ENCODE measurements at places on chromosomes 4 and X. TPM values are rescaled to one million over a fixed set of nuclear protein-coding genes. Genes with fewer than 3 reads are reported as not detected.

GRCh38 chr4:168221301-168221700, 97.3 kb downstream of the DDX60 start:
- DNase-seq, result no peak

- peak; percentile 92 for DNase-seq
These were observed 337 bp downstream of the STIM2 start for GRCh38 chr4:26860922-26861433.

DNA sequence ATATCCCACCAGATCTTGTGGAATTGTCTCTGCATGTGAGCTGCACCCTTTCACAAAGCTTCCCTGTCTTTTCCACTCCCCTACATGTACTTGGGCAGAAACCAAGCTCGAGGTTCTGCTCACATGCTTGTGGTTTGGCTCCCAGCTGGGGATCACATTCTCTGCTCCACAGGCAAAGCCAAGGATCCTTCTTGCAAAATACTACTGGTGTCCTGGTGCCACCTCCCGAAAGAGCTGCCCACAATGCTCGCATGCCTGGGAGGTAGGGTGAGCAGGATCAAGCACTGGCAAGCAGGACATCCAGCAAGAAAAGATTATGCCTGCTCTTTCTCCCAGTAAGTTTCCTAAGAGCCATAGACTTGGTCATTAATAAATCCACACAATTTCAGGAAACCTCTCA, 45.1 kb upstream of the PPARGC1A start:
- DNase-seq, result peak; percentile 91

DNA sequence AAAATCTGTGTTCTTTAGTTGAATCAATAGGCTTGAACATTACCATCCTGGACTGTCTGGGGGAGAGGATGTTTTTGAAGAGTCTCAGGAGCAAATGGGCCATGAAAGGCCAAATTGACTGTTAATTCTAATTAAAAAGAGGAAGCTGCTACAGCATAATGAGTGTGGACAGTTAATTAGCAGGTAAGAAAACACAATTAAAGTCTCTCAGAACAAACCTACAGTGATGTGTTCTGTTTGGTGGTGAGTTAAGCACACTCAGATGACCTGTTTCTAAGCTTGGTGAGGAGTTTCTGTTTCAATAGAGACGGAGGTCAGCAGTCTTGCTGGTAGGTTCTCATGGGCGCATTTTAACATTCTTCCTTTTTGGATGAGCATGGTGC, 68.1 kb downstream of the DRD5 start:
- DNase-seq, result no peak

GRCh38 chr4:109444182-109444844, 10.7 kb downstream of the SEC24B start:
- DNase-seq, result no peak

- no peak for DNase-seq
These were observed 252.9 kb upstream of the CXXC4 start for GRCh38 chr4:104747635-104748034.

DNA sequence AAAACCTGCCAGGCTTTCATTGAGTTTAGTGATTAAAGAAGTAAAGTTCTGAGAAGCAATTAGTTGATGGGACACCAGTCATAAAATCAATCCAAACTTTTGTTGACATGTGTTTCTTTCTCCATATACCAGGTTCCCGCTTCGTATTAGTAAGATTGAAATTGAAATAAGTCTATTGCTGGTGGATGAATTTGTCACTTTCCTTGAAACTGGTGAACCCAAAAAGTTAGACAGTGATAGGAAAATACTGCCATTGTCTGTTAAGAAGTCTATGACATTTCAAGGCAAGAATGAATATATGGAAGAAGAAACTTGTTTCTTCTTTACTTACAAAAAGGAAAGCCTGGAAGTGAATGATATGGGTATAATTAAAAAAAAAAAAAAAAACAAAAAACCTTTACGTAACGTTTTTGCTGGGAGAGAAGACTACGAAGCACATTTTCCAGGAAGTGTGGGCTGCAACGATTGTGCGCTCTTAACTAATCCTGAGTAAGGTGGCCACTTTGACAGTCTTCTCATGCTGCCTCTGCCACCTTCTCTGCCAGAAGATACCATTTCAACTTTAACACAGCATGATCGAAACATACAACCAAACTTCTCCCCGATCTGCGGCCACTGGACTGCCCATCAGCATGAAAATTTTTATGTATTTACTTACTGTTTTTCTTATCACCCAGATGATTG, at the start of gene CD40LG:
CD40LG (plus strand) TSS at position 482 of the 684 bp plus-strand sequence; CDS start at position 573, 91 bp downstream.
- DNase-seq, result no peak

- no peak for DNase-seq
These were observed 107.3 kb downstream of the AMMECR1 start for GRCh38 chrX:110210417-110211139.

DNA sequence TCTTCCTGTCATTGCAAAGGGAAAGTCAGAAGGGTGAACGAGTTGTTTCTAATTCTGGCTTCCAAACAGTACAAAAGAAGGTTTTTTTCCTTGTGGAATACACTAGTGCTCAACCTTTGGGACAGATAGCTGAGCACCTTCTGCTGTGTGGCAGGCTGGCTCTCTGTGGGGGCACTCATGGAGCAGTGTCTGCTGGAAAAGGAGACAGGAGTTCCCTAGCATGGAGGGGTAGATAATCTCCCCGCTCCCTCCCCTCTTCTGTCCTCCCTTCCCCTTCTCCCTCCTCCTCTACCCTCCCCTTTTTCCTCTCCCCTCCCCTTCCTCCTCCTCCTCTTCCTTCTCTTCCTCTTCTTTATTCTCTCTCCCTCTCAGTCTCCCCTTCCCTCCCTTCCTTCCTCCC, 62.4 kb upstream of the MTM1 start:
- no peak for DNase-seq

DNA sequence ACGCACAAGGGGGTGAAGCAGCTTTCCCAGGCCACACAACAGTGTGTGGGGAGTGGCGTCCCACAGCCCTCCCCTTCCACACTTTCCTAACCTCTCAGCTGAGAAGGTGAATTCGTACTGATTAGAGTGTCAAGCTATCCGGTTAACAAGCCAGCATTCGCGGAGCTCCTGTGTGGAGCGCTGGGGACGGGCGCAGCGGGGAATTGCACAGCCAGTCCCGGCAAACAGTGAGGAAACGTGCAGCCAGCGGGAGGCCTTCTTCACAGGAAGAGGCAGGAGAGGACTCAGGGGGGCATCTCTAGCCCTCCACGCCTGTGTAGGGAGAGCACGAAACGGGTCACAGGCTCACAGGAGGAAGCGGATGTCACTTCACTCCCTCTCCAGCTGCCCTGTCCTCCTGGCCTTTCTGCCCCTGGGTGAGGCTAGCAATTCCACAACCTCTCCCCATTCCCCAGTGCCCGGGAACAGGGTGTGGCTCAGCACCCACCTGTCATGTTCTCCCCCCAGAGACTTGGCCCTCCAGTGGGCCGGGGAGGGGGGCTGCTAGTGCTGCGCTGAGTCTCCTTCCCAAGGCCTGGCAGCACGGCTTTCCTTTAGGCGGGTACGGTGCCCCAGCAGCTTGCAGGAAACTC, 117.3 kb downstream of the CPZ start:
- DNase-seq, result peak; percentile 80

- no peak for DNase-seq
These were observed 273.4 kb downstream of the HS3ST1 start for GRCh38 chr4:11155208-11155867.

DNA sequence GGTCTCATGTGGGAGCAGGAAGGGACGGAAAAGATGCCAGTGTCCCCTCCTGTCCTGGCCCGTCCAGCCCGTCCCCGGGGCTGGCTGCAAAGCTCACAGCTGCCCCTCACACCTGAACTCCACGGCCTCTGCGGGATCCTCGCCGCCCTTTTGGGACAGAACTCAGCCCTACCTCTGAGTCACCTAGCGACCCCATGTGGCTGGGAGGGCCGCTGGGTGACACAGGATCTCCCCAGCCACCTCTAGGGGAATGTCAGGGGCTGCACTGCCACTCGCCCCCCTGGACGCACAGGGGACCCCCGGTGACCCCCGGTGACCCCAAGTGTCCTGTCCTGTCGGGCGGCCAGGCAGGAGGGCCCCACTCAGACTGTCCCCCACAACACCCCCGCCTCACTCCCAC, 748 bp downstream of the FAM9B start:
- DNase-seq, result no peak

DNA sequence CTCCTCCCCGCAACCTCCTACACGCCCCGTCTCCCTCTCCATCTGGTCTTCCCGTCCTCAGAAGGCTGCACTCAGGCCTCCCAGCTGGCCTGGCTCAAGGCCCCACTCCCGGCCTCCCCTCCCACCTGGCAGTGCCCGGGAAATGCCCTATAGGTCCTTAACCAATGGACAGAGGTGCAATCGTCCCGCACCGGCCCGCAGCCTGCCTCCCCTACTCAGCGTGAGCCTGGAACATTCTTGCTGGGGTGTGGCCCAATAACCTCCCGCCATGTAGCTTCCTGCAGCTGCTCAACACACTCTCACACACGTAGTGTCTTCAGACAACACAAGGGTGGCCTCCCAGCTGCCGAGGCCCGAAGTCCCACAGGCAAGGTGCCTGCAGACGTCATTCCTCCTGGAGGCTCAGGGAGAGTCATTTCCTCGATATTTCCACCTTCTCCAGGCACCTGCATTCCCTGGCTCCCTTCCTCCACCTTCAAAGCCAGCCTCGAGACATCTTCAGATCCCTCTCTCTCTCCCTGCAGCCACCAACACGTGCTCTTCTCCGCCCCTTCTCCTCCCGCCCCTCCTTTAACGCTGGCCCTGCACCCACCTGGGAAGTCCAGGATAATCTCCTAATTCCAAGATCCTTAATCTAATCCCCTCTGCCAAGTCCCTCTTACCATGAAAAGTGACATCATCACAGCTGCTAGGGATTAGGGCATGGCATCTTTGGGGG, 56.2 kb downstream of the ADRA2C start:
- no peak for DNase-seq

DNA sequence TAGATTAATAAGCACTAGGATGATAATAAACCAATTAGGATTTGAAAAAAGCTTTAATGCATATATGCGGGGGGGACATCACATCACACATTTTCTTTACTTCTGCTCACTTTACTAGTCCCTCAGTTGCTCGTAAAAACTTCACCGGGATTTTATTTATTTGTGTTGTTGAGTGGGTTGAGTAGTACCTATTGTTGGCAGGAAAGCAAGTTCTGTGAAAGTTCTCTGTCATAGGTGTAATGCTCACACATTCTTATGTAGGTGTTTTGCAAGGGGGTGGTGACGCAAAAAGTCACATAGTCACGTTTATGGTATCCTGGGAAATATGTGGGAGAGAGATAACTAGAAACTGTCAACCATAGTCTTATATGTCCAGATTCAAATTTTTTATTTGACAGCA, 65.3 kb downstream of the PDLIM5 start:
- DNase-seq, result no peak

- no peak for DNase-seq
These were observed 10.9 kb upstream of the GRPR start for GRCh38 chrX:16112428-16112827.

- DNase-seq, result no peak
These were observed 1197.3 kb downstream of the TECRL start for GRCh38 chr4:63211776-63212479.

- DNase-seq, result no peak
These were observed 52.1 kb downstream of the KLF8 start for GRCh38 chrX:56284269-56284668.

- no peak for DNase-seq
These were observed 15.1 kb downstream of the SLC2A9 start for GRCh38 chr4:10006231-10006600.

- DNase-seq, result no peak
These were observed 27.9 kb downstream of the ZNF275 start for GRCh38 chrX:153361781-153362397.

DNA sequence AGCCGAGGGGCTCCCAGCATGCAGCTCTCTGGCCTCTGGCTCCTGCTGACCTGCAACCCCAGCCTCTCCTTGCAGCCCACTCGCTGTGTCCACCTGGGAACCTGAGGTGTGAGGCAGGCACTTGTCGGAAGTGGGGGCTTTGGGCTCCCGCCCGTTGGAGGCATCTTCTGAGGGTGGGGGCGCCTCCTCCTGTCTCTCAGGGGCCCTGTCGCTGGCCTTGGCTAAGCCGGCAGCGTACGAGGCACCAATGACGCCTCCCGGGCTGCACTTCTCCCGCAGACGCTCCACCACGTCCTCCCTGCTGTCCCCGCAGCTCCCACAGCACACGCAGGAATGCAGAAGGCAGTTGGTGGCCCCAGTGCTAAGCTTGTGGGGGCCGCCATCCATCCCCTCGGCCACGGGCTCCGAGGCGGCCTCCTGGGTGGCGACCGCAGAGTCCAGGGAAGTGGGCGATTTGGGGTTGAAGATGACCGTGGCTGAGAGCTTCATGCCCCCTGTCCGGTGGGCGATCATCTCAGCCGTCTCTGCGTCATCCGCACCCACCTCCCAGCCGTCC, 42.5 kb upstream of the MXD4 start:
- no peak for DNase-seq

GRCh38 chrX:136086521-136086920, 60.8 kb upstream of the FHL1 start:
- no peak for DNase-seq

GRCh38 chr4:23828020-23828715, 61.7 kb downstream of the PPARGC1A start:
- no peak for DNase-seq

GRCh38 chr4:102683881-102684609, 76.7 kb downstream of the MANBA start:
- DNase-seq, result no peak

DNA sequence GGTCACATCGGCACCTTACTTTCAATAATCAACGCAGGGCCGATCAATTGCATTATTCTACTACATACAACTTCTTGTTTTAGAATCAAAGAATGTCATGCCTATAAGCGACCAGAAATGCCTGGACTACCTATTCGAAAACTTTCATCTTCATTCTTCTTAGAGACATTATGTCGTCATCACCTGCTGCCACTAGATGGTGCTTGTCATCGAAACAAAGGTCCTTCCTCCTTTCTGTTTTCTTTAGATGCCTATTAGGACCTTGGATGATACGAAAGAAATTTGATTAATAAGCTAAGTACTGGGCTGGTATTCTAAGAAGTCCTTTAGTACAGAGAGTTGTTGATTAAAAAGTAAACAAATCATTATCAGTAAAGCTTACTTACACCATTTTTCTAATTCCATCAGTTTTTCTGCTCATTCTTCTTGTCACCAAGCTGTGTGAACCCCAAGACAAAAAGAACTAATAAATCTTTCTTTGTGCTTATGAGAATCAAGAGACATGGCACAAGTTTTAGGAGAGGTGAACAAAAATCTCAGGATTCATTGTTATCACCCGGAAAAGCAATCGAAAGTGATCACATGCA, 154.5 kb upstream of the SLC4A4 start:
- DNase-seq, result no peak

CT45A3 gene
- not detected for total RNA-seq

EGF gene
- total RNA-seq, result not detected

TCP11X1 gene
- not detected for total RNA-seq

NOX1 gene
- not detected for total RNA-seq

CLCN4 gene
- 3.7 TPM for total RNA-seq

SPANXA1 gene
- total RNA-seq, result not detected

FAM241A gene
- 0.19 TPM for total RNA-seq

SPANXA2 gene
- not detected for total RNA-seq

PPBP gene
- not detected for total RNA-seq

GPRIN3 gene
- total RNA-seq, result not detected

ERCC6L gene
- total RNA-seq, result 1.1 TPM

PNCK gene
- total RNA-seq, result 5.1 TPM

HUWE1 gene
- 192 TPM for total RNA-seq

KLF3 gene
- 43.7 TPM for total RNA-seq

All from osteocyte (in vitro differentiated cells).